ENCODE measurements at places on chromosomes 5 and 9.

GRCh38 chr5:172931001-172931536, 28.2 kb upstream of the RPL26L1 start:
- no peak for DNase-seq

DNA sequence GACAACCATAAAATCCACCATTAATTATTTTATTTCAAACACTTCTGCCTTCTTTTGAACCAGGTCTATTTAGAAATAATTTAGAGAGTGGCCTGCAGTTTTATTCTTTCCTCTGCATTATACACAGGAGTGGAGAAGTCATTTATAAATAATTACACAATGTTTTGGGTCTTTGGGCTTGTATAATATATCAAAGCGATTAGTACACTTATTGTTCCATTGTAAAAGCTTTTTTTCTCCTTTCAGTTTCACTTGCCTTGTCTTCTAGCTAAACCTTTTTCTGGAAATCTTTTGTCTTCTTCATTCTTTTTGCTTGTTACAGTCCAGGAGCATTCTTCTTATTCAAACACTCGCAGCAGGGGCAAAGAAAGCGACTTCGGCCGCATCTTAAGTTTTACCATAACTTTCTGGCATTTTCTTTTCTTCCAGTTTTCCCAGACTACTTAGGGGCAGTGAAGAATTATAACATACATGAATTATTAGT, 7.3 kb upstream of the NEUROG1 start:
- no peak for DNase-seq

DNA sequence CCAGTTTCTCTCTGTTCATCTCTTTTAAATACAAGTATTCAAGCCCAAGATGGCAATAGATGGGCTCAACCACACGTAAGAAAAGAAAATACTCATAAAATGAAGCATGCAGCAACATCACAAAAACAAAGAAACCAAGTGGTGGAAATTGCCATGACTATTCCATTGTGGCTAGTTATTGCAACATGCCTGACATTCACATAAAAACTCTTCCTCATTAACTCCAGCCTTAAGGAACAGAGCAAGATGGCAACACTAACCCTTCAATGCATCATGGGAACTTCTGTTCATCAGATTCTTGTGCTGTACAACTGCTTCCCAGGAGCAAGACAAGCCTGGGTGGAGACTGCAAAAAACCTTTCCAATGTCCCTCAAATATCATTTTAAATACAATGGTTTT, 1.4 kb upstream of the GLIS3 start:
- no peak for DNase-seq

- no peak for DNase-seq
These were observed 330.3 kb upstream of the IRX1 start for GRCh38 chr5:3265131-3265885.

DNA sequence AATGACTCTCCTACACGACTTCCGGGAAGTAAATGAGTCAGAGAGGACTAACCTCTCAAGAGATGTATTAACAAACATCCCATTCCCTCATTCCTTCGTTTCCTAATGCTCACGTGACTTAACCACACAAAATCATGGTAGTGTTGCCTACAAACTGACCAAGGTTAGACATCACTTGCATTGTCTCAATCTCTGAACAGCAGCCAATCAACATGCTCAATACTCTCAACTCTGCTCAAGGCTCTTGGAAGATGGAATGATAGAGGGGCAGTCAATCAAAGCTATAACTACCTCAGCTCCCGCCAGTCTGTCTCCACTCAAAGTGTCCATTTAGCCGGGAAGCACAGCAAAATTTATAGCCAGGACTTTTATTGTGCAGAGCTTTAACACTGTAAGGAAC, 143.8 kb upstream of the PIK3R1 start:
- DNase-seq = no peak

- DNase-seq = no peak
These were observed 162.9 kb downstream of the FAM170A start for GRCh38 chr5:119792161-119792799.

DNA sequence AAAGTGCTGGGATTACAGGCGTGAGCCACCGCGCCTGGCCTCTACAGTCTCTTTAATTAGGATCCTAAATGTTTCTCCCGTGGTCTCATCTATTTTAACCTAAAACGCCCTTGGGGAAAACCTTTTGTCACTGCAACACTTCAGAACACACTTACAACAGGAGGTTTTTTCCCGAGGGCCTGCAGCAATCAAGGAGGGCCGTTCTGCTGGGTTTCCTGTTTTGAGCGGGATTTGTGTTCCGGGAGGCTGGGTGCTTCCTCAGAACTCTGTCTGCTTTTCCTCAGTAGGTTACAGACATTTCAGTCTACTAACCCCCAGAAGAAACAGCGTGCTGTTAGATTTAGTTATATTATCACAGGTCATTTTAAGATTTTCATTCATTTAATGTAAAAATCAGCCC, 65.4 kb upstream of the IRX4 start:
- no peak for DNase-seq

All from activated T-cell treated with anti-CD3 and anti-CD28 coated beads for 48 hours (primary cell).